ENCODE measurements at places on chromosomes 12 and 14.

- DNase-seq, result no peak
Observed at GRCh38 chr14:74240794-74241651, 1.8 kb downstream of the VSX2 start.

GRCh38 chr12:14810953-14811483, 3.0 kb downstream of the SMCO3 start:
- DNase-seq, result no peak

- no peak for DNase-seq
Observed at GRCh38 chr12:13368971-13369370, 172.4 kb downstream of the EMP1 start.

GRCh38 chr12:121570467-121571283, 10.1 kb downstream of the KDM2B start:
- no peak for DNase-seq

- peak; percentile 47 for DNase-seq
Observed at GRCh38 chr14:75126121-75126544, 715 bp downstream of the NEK9 start.

DNA sequence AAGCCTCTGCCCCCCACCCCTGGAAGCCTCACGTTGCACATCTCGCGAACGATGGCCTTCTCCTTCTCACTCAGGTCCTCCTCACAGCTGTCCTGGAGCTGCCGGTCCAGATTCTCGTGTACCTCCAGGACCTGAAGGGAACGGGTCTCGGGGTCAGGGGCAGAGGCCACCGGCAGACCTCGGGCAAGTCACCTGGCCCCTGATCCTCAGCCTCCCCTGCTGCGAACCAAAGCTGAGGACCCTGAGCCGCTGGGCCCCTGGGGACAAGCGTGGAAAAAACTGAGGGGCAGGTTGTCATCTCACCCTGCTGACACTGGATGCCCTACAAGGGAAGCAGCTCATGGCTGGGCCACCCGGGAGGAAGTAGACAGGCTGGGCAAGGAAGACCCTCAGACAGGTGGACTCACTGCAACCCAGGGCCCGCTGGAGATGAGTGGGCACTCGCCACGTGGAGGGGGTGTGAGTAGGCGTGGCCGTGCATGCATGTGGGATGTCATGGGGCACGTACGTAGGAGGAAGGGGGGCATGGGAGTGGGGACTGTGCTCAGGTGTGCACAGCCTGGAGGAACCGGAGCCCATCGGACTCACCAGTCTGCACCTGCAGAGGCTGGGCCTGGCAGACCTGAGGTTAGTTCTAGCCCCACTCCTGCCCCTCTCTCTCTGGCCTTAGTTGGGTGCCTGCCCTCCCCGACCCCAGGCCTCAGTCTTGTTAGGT, 35.1 kb downstream of the CCNK start:
- no peak for DNase-seq

DNA sequence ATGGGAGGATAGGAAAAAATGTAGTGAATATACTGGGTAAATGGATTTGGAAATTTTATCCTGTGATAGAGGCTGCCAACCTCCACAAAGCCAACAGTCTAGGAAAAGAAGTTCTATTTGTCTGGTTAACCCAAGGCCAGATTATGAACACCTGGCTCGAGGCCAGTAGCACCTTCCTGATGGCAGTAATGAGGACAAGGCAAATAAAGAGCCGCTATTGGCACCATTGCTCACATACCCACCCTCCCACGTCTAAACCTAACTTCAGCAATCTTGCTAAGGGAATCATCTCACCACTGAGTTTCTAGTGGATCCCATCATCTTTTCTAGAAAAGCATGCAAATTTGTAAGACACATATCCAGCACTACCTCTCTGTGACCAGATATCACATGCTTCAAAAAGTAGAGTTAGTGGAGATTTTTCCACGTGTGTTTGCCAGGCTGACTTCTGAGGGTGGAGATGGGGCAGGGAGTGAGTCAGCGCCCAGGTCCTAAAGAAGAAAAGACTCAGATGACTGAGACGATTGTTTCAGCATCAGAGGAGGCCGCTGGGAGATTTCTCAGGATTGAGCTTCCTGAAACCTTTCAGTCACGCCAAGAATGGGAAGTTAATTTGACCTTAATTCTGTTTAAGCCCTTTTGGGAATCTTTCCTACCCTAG, 362.9 kb downstream of the EMP1 start:
- DNase-seq, result no peak

DNA sequence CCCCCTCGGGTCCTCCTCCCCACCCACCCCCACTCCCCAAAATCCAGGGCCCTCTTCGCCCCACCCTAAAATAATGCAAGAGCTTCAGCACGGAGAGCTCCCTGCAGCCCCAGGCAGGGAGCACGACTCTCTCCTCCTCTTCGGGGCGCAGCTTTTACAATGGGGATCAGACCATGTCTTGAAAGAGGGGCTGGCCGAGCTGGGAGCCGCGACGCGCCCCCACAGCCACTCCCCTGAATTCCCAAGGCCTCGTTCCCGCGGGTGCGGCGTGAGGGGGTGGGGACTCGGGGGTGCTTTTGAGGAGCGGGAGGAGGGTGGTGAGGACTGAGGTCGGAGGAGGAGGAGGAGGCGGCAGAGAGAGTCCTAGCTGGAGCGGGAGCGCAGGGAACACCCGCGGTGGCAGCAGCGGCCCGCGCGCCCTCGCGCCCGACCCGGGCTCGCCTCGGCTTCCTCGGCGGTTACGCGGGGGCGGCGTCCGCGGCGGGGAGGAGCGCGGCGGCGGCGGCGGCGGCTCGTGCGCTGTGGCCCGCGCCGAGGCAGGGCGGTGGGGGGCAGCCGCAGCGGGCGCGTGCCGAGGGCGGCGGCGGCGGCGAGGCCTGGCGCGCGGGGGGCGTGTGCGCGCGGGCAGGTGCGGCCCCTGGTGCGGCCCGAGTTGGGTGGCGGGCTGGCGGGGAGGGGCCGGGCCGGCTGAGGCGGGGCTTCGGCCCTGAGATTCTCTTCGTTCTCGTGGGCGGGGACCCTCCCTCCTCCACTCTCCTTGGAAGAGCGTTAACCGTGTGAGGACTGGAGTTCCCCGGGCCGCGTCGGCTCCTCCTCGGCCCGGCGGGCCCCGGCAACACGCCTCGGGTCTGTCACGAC, at the start of gene ANKS1B:
Gene ANKS1B (minus strand): TSS at position 666 of the 858 bp plus-strand sequence. CDS start 699 bp downstream, outside the sequence.
- DNase-seq, result no peak

GRCh38 chr12:64092507-64093196, 129.4 kb downstream of the KICS2 start:
- DNase-seq, result no peak

- DNase-seq, result no peak
Observed at GRCh38 chr12:109580684-109581333, 7.2 kb downstream of the MVK start.

DNA sequence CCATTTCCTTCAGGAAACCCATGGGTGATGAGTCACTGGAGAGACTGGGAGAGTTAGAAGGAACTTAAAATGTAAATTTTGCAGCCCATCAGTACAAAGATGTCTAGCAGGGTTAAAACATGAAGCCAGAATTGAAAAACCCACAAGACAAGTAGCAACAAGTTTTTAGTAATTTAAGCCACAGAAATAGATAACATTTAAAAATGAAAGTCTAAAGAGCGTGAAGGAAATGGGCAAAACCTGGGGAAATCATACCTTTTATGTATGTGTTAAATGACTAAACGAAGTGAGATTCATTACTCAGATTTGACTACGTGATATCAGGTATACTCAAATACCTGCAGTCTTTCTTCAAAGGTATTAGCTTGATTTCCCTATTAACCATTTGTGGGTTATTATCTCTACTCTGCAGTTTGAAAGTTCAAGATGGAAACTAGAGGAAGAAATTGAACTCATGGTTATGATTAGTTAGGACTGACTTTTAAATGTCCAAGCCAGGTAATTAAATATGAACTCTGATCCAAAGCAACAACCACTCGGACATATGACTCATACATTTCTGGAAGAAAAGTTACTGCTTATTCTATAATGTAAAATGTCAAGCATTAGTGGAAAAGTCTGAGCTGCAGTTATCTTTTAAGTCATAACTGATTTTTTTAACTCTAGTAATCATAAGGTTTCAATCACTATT, 84.1 kb downstream of the ITPR2 start:
- DNase-seq, result peak; percentile 18

- no peak for DNase-seq
Observed at GRCh38 chr14:75041613-75042012, 9.7 kb downstream of the MLH3 start.

- DNase-seq, result no peak
Observed at GRCh38 chr12:121792607-121793439, 665 bp downstream of the RHOF start.

DNA sequence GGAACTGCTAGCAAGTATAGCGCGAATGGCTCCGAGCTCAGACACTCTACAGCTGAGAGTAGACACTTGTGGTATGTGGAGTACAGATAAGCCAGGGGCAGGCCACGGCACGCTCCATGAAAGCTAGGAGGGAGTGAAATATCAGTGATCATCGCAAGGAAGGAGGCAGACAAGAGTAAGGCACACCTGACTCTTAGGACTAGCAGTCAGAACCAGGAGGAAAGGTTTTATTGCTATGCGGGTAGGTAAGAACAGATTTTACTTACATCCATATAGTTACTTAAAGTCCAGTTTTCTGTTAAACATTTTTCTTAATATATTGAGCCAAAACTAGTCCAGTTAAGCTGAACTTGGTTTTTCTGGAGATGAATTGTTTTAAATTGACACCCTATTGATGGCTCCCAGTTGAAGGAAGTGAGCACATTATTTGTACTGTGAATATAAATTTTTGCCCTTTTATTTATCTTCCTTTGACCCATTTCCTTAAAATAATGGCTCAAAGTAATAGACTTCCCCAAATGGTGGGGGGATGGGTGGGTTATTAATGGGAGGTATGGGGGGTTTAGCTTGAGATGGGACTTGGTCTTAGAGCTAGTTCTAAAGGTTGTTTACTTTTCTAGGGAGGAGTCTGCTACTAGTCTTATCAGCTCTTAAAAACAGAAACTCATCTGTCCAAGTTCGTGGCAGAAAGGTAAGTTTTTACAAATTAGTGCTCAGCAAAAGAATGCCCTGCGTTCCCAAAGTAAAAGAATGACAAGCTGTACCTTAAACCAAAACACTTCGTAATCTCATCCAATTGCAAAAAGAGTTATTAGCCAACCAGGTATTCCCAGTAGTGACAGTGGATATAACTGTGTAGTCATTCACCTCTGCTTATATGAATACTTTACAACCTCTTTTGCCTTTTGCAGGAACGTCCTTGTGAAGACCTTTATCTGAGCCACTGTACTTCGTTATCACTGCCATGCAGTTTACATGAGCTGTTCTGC, 5.8 kb downstream of the HNRNPA1 start:
- no peak for DNase-seq

- peak; percentile 90 for DNase-seq
Observed at GRCh38 chr14:102774391-102775153, 2.7 kb upstream of the TRAF3 start.

DNA sequence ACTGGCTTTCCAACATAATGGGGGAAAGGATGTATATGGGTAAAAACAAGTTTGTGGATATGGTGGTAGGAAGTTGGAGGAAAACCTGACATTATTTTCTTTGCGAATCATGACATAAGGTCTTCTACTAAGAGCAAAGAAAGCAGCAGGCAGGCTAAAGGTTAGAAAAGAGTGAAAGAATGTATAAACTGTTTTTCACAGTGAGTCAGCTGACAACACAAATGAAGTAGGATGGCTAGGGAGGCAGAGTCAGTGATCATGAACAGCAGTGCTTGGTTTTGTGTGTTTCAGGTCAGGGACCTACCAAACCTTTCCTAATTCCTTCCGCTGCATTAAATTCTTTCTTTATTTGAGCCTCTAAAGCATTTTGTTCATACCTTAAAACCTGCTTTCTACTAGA, 46.3 kb upstream of the CATSPERB start:
- DNase-seq, result no peak

DNA sequence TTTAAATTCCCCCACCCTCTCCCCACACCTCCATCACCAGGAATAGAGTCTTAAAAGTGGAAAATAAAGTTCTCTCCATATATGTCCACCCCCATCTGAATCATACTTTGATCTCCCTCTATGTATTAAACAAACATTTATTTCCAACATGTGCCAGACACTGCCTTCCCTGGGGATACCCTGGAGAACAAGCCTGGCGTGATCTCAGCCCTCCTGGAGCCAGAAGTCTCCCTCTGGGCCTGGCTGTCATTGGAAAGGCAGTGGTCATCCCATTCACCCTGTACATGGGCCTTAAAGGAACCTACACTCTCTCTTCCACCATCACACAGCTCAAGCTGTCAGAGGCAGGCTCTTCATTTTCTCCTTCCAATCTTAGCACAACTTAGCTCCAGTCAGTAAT, 143.6 kb downstream of the EMP1 start:
- DNase-seq, result no peak

DNA sequence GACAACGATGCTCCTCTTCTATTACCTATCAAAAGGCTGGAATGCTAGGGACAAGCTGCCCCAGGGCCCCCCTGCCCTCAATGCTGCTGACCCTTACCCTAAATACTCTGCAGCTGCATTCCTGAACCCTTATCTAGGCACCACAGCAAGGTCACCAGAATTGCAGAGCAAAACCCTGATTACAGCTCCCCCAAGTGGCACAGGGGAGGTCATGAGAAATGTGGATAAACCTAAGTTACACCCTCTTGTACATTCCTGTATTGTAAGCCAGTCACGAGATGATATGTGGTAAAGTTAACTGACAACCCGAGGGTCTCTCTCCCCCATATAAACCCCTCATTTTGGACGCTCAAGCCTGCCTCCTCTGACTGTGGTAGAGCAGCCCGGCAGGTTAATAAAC, 411.8 kb upstream of the STXBP6 start:
- DNase-seq, result no peak

DNA sequence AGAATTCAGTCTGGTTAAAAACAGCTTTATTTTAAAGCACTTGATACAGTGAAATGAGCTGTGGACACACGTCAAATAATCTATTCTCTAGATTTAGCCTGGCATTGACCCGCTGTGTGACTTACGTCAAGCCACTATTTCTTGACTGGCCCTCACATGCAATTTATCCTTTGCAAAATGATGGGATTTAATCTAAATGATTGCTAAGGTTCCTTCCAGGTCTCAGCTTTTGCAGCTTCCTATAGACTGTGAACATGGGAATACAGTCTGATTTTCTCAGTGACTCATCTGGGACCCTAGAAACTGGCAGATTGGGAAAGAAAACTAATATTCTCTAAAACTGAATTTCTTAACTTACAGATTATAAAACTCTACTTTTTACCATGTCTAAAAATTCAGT, 409.1 kb downstream of the RAD51B start:
- no peak for DNase-seq

- no peak for DNase-seq
Observed at GRCh38 chr12:25793196-25793595, 165.3 kb upstream of the RASSF8 start.

- DNase-seq, result no peak
Observed at GRCh38 chr12:98178126-98178525, 337.3 kb upstream of the TMPO start.
